Tracheal epithelial cell (primary cell): ENCODE measurements at places on chromosomes 2 and 18. TPM values are rescaled to one million over a fixed set of nuclear protein-coding genes. Genes with fewer than 3 reads are reported as not detected.

The ESPNL gene
- total RNA-seq, result 0.48 TPM in 1 of 2 replicates, not detected in the other

The HPCAL1 gene
- total RNA-seq, result 12.4 and 42.7 TPM in 2 replicates

The CDH19 gene
- under 0.01 TPM in 2 replicates for total RNA-seq

The CNGA3 gene
- not detected in 2 replicates for total RNA-seq

The SLC9A4 gene
- total RNA-seq, result 2.7 TPM in 1 of 2 replicates, not detected in the other

The ACVR1C gene
- total RNA-seq, result 0.64 and 0.72 TPM in 2 replicates

The BIN1 gene
- 19.0 and 39.0 TPM in 2 replicates for total RNA-seq

The COLEC12 gene
- total RNA-seq, result under 0.01 and 0.24 TPM in 2 replicates

The IAH1 gene
- total RNA-seq, result 70.4 and 78.9 TPM in 2 replicates

The NTSR2 gene
- total RNA-seq, result not detected in 2 replicates

The HRH4 gene
- total RNA-seq, result under 0.01 and 0.64 TPM in 2 replicates

The SLC4A3 gene
- total RNA-seq, result 1.3 and 5.3 TPM in 2 replicates

The NEU4 gene
- total RNA-seq, result not detected in 2 replicates

The ERMN gene
- not detected in 2 replicates for total RNA-seq

The PLEKHM3 gene
- 13.4 and 16.9 TPM in 2 replicates for total RNA-seq

The CGREF1 gene
- 8.7 TPM in 1 of 2 replicates, not detected in the other for total RNA-seq

The TMEM18 gene
- total RNA-seq, result 36.2 and 40.5 TPM in 2 replicates

The MARS2 gene
- total RNA-seq, result 7.0 and 12.8 TPM in 2 replicates

The TOGARAM2 gene
- under 0.01 TPM in 1 of 2 replicates, not detected in the other for total RNA-seq

The NAT8 gene
- not detected in 2 replicates for total RNA-seq

The CROCC2 gene
- total RNA-seq, result not detected in 2 replicates

The HOXD9 gene
- 0.72 TPM in 1 of 2 replicates, not detected in the other for total RNA-seq

The DUSP2 gene
- total RNA-seq, result 10.6 and 11.1 TPM in 2 replicates

The MYCN gene
- not detected in 2 replicates for total RNA-seq

The ABI2 gene
- 7.0 and 11.1 TPM in 2 replicates for total RNA-seq

The DPP4 gene
- total RNA-seq, result 1.3 and 75.9 TPM in 2 replicates

The DSG4 gene
- not detected in 2 replicates for total RNA-seq

The MFSD2B gene
- total RNA-seq, result 0.24 TPM in 1 of 2 replicates, not detected in the other

The UGT1A1 gene
- 0.48 and 1.1 TPM in 2 replicates for total RNA-seq

The SERPINB3 gene
- total RNA-seq, result 33.7 and 83.3 TPM in 2 replicates

The STK11IP gene
- total RNA-seq, result 15.1 and 20.2 TPM in 2 replicates

The YWHAQ gene
- total RNA-seq, result 206 and 276 TPM in 2 replicates

The SPIRE1 gene
- 74.5 and 114 TPM in 2 replicates for total RNA-seq

The OR6B2 gene
- not detected in 2 replicates for total RNA-seq

The OTOS gene
- not detected in 2 replicates for total RNA-seq

The BCL11A gene
- 6.7 and 6.8 TPM in 2 replicates for total RNA-seq

The OLA1 gene
- 103 and 166 TPM in 2 replicates for total RNA-seq

The SLC39A6 gene
- 177 and 191 TPM in 2 replicates for total RNA-seq

The ABHD3 gene
- total RNA-seq, result 6.7 and 7.9 TPM in 2 replicates

The CCDC68 gene
- 9.2 and 9.4 TPM in 2 replicates for total RNA-seq

The HNMT gene
- total RNA-seq, result 3.4 and 7.2 TPM in 2 replicates

The KCNF1 gene
- total RNA-seq, result 0.48 TPM in 1 of 2 replicates, not detected in the other

The CXCR4 gene
- 0.48 TPM in 1 of 2 replicates, not detected in the other for total RNA-seq

The WNT10A gene
- total RNA-seq, result 7.7 and 9.8 TPM in 2 replicates

The ERICH2 gene
- total RNA-seq, result 0.72 and 7.0 TPM in 2 replicates

The CIB4 gene
- not detected in 2 replicates for total RNA-seq

The ANTXR1 gene
- 3.2 and 4.6 TPM in 2 replicates for total RNA-seq
